ENCODE measurements at places on chromosomes 11 and 22.
A peak's percentile ranks its signal among the peaks of the same experiment; 100 is the strongest.

DNA sequence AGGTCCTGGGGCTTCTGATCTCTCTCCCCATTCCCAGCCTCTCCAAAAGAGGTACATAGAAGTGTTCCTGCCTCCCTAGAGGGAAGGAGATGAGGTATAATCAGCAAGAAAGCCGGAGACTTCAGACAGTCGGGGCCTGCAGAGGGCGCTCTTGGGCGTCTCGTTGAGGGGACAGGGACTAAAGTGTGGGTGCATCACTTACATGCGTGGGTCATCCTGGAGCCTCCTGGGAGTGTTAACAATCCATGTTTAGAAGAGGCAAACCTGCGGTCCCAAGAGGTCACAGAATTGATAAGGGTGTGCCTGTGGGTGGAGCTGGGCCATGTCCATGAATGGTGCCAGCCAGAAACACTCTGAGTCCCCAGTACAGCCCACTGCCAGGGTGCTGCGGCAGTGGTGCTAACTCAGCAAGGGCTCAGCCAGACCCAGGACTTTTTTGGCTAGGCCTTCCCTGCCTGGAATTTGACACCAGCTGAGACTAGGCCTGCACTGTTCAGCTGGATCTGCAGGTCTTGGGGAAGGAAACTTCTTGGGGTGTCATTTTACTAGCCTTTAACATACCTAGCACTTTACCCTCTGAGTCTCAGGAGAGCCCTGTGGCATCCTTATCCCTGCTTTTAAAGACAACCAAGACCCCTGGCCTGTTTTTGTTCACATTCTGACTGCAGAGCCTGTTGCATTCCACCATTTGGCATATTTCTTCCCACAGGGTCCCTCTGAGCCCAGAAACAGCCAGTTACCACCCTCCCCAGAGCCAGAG is 5.5 kb downstream of the YDJC start:
- peak; percentile 31 for DNase-seq

GRCh38 chr11:130831506-130831905 is 84.8 kb downstream of the SNX19 start:
- no peak for DNase-seq

DNA sequence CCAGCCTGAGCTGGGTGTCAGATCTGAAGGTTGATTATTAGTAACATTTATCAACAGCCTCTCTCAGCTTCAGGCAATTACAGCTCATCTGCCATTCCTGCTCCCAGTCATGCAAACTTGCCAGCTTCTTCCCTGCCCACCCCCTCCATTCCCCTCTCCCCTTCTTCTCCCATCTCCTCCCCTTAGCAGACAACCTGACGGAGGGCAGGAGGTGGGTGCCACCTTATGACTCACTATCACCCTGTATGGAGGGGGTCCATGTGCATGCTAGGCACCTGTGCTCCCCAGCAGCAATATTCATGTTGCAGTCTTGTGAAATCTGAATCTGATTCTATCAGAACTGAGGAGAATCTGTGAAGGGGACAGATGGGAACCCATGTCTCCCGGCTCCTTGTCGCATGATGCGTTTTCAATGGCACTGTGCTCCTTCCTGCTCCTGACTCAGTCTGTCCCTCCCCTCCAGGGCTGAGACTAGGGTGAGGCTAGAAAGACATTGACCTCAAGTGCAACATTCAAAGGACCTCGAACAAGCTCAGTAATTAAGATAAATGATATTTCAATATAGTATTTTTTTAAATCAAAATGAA is 46.3 kb upstream of the TUB start:
- DNase-seq, result no peak

- no peak for DNase-seq
Observed at GRCh38 chr11:131802440-131803115, 432.2 kb downstream of the NTM start.

DNA sequence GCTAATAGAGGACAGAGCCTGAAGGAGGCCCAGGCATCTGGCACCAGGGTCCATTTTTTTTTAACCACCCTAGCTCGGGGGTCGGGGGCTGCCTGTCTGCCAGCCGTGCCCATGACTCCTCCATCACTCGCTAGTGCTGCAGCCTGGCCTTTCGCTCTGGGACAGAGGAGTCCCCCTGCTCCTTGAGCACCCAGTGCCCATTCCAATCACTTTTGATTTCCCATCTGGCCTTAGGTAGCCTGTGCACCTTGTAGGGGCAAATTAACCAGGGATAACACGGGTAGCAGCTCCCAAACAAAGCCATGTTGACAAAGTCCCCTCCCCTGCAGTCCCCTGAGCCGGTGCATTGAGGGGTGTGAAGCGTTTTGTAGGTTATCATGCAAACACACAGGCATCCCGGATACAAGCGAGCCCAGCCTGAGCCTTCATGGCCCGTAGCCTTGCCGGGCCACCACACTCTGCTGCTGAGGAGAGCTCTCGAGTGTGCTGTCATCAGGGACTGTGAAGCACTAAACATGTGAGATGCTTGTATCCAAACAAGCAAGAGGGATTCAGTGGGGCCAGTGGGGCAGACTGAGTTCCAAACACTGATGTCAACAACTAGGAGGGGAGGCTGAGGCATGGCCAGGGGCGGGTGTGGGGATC is 208.7 kb downstream of the DSCAML1 start:
- peak; percentile 63 for DNase-seq

- no peak for DNase-seq
Observed at GRCh38 chr11:102382384-102382783, 35.4 kb downstream of the BIRC2 start.

GRCh38 chr11:19892876-19893275 is 180.2 kb downstream of the NAV2 start:
- no peak for DNase-seq

DNA sequence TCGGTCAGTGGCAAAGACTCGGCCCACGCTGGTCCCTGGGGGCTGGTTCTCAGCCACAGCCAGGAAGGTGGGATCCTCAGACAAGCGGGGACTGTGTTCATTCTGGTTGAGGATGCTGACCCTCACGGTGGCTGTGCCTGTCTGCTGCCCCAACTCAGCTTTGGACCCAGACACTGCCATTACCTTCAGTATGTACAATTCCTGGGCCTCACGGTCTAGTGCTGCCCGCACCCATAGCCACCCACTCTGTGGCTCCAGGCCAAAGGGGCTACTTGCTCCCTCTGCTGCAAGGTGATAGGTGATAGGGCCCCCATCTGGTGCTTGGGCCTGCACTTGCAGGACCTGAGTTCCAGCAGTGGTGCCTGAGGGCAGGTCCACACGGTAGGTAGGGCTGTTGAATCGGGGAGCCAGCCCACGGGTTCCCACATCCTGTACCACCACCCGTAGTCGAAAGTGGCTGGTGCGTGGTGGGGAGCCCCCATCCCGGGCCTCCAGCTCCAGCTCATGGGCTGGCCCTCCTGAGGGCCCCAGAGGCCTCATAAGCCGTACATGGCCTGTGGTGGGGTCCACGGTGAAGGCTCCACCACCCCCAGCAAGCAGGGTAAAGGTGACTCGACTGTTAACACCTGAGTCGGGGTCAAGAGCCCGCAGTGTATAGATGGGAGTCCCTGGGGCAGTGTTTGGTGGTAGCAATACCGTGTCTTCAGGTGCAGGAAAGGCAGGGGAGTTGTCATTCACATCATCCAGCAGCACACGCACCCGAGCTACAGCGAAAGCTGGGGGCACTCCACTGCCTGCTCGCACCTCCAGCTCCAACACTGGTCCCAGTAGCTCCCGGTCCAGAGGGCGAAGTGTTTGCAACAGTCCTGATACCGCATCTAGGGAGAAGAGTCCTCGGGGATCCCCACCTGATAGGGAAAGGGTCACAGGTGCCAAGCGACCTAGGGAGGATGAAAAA is 13.2 kb upstream of the TPP1 start:
- DNase-seq, result no peak

DNA sequence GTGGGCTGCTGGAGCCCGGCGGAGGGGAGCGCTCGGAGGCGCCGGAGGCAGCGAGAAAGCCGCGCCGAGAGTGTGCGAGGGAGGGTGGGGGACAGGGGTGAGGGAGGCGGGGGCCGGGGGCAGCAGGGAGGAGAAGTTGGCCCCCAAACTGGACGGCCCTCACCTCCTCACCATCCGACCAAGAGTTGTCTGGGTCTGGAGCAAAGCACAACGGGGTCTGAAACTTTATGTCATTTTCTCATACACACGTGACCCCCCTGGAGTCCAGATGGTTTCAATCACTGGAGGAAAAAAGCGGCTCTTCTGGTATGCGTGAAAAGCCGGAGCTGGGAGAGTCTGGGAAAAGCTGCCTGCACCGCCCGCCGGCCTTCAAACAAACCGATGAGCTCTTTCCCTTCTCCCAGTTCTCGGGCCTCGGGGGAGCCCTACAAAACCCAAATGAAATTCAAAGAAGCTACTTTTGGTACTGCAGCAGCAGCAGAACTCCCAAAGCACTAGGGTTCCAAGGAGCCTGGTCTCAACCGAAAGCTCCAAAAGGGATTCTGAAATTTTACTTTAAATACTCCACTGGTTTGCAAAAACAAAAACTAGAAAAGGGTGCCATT is 39.7 kb upstream of the AKIP1 start:
- peak; percentile 70 for DNase-seq

DNA sequence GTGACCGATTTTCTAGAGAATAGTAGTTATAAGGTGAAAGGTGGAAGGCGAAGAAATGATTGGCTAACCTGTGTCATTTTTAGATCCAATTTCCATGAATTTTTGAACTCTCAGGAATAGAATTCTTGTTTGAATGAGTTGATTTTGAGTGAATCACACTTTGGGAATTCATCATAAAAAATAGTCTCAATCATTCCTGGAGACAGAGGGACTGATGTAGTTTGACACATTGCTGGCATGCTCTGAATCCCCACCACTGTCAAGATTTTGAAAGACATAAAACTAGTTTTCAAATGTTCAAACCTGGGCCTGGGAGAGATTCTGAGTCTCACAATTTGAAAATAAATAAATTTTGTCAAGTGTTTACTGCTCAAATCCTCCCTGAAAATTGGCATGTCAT is 861.4 kb upstream of the RAG2 start:
- DNase-seq, result no peak

DNA sequence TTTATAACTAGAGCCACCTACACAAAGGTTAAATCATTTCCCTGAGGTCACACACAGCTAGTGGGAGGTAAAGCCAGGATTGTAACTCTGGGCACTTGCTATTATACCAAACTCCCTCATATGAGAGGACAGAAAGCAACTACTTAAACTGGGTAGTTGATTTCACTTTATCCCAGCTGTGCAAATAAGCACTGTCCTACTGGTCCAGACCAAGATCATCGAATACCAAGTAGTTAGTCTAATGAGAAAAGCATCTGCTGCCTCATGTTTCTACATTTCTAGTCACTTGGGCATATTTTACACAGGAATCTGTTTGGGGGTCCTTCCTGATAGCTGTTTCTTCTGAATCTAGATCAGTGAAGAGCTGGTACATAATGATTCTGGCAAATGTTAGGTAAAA is 178.6 kb upstream of the NARS2 start:
- DNase-seq, result no peak

DNA sequence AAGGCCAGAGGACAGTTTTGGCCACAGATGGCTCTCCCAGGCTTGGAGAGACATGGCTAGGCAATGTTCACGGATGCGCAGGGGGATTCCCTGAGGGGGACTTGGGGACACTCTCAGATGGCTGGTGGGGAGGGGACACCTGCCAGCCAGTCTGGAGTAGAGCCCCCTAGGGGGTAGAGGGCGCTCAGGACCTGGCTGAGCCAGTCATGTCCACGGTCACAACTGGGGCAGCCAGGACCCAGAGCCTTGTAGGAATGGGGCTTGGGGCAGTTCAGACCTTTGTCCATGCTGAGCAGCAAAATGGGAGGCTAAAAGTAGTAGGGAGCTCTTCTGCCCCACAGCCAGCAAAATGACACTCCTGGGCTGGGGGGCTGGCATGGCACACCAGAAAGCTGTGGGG is 1.7 kb downstream of the CSDC2 start:
- no peak for DNase-seq

DNA sequence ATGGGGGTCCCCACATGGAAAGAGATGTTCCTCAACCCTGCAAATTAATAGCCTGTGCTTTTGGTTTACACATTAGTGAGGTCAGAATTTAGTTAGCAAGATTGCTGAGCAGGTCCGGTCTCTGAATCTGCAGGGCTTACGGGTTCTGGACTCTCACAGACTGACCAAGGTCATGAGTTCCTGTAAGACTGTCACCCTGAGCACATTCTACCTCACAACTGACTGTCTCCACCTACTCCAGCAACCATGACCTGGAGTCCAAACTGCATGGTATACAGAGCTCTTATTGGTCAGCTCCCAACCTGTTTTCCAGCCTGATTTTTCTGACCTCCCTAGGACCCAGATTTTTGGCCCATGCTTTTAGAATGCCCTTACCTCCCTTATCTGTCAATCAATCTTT is 28.2 kb downstream of the DKK3 start:
- DNase-seq, result no peak

- no peak for DNase-seq
Observed at GRCh38 chr11:119772076-119772475, 43.1 kb upstream of the NECTIN1 start.

DNA sequence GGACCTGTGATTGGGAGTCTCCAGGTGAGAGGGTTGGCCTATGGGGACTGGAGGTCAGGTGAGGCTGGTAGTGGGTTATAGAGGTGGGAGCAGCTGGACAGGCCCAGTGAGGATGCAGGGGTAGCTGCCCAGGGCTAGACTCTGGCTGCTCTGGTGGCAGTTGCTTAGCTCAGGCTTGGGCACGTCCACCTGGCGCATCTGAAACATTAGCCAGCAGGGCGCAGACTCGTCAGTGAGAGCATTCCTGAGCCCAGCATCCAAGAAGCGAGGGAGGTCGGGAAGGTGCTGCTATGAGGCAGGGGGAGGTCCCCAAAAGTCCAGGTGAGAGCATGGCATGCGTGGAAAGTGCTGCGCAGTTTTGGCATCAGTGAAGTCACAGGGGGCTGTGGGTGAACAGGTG is 3.5 kb upstream of the GGT1 start:
- DNase-seq, result no peak

GRCh38 chr11:58654079-58654907 is 31.8 kb downstream of the CNTF start:
- DNase-seq, result peak; percentile 84

DNA sequence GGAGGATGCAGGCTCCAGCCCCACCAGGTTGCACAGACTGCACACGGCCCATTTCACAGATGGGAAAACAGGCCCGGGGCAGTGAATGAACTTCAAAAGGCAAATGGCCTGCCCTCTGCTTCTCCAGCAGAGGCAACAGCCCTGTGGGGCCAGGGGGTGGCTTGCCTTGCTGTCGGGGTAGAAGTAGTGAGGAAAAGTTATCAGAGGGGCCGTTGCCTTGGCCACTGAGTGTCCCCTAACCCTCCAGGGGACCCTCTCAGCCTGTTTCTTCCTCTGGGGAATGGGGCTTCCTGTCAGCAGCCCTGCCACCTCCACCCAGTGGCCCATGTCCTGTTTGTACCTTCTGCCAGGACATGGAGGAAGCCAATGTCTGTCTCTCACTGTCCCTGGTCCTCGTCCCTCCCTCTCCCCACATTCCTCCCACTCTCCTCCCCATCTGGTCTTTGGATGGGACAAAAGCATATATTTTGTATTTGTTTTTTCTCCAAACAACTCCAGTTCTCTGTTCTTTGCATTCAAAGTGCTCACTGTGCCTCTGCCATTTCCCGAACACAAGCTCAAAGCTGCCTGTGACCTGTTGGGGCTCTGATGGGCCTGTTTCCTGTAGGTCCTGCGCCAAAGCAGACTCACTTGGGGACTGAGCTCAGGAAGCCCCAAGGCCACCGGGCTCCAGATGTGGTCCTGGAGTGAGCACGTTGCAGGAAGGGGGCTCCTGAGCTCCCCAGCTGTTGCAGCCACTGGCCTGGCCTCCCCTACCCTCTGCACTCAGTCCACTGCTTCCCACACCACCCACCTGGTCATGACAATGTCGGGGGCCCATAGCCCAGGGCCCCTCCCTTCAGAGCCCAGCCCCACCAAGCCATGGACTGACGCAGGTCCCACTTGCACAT is 9.5 kb downstream of the MAP4K2 start:
- DNase-seq, result no peak

- DNase-seq, result no peak
Observed at GRCh38 chr11:76704171-76704948, 33.8 kb upstream of the LRRC32 start.

- no peak for DNase-seq
Observed at GRCh38 chr22:46773076-46773475, 10.6 kb downstream of the TBC1D22A start.
